ENCODE measurements at places on chromosomes 6 and 20. TPM values are rescaled to one million over a fixed set of nuclear protein-coding genes. Genes with fewer than 3 reads are reported as not detected.
A peak's percentile ranks its signal among the peaks of the same experiment; 100 is the strongest.

DNA sequence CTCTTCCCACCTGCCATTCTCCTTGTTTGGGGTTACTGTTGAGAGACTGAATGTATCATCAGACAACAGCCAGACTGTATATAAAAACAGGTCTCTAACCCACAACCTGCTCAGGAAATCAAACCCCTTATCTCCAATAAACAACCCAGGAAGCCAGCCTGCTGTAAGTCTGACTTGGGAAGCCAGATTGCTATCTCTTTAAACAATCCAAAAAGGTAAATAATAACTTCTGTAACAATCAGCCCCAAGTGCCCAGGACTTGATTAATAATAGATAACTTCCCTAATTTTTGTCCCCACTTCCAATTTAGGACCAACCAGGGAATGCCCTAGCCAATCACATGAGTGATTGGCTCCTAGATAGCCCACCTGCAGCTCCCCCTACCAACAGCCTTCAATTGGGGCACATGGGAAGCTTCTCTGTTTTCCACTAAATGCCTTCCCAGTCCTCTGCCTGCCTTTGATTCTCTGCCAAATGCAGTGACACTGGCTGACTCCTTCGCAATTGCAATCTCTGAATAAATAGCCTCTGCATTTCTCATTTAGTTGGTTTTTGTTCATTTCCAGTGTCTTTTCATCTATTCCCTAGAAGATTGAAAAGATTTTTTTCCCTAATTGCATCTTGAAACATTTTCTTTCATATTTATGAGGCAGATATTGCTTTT, 117.1 kb upstream of the TAB2 start:
- DNase-seq = no peak

DNA sequence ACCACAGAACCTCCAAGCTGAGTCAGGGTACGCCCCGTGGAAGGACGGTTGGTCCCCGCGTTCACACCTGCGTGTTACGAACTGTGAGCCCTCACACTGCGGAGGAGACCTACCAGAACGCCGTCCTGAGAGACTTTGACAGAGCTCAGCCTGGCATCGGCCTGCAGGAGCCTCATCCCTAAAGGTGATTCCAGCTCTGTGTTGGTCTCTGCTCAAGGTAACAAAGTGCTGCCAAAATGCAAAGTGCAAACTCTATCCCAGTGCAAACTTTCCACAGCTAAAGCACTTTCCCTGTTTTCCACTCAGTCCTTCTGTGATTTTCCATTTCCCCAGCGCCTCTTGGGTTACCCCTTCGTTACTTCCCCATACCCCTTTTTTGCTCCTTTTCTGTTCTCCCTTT, 8.6 kb upstream of the ZBTB46 start:
- no peak for DNase-seq

DNA sequence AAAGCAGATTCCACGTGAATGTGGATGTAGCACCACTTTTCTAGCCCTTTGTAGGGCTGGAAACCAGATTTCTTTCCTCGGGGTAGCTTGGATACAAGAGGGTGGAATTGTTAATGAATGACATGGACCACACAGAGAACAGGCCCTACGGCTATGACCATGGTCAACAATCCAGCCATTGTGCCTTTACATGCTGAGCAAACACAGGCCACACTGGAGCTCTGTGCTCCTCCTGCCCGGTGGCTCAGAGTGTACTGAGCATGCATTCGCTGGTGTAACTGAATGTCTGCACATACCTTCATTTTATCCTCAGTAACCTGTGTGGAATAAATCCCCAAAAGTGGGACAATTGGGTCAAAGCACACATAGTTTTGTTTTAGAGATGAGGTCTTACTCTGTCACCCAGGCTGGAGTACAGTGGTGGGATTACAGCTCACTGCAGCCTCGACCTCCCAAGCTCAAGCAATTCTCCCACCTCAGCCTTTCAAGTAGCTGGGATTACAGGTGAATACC, 32.8 kb downstream of the LRP11 start:
- no peak for DNase-seq

DNA sequence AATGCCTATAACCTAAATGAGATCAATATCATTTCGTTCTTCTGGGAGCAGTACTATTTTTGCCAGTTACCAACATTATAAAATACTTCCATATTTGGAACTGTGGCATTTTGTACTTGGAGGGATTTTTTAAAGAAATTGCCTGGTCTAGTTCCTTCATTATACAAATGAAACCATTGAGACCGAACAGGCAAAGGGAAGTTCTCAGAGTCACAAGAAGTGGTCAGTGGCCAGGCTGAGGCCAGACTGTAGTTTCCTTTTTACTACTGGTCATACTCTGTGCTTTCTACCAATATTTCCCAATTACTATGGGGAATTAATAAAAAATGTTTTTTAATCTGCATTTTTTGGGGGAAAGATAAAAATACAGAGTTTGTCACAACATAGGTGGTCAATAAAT, 332.0 kb downstream of the NRN1 start:
- DNase-seq = no peak

DNA sequence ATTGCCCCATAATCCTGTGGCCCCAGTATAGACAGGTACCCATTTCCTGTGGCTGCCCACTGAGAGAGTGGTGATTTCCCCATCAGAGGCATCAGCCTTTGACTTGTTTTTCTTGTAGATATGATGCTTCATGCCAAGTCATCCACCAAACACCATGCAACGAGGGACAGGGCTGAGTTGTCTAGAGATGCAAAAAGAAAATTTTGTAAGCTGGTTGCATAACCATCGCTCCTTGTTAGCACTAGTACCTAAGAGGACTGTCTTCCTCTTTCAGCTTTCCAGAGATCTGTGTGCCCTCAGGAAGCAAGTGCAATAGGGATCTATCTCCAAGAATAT, 166.8 kb downstream of the BCAS1 start:
- DNase-seq = no peak

DNA sequence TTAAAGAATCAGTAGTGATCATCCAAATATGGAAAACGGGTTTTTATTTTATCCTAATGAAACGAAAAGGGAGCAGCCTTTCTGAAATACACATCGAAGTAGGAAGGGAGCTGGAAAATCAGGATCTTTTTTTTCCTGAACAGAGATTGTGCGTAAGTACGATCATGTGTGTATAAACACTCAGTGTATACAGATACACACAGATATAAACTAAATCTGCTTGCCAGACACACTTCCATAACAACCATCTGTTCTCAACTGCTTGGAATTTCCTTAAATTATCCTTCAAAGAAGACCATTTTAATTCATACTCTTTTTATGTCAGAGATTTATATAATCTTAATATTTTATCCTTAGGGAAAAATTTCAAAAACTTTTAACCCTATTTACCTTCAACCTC, 110.7 kb downstream of the CHD6 start:
- DNase-seq = no peak

- no peak for DNase-seq
Measured at GRCh38 chr6:167091026-167091804, 31.7 kb upstream of the CCR6 start.

- DNase-seq = peak; percentile 53
Measured at GRCh38 chr6:16733085-16733484, 28.2 kb downstream of the ATXN1 start.

DNA sequence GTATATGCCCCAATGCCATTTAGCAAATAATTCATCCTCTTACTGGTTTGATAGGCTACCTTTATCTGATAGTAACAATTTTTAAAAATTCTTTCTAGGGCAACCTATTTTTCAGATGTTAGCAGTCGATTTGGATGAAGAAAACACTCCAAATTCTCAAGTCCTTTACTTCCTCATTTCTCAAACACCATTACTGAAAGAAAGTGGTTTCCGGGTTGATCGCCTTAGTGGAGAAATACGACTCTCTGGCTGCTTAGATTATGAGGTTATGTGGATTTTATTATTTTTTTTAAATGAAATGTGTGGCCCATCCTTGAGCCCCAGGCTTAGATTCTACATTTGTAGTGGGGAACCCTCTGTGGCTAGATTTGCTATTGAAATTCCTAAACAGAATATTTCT, 26.3 kb downstream of the CDH26 start:
- no peak for DNase-seq

- no peak for DNase-seq
Measured at GRCh38 chr6:15475261-15475660, 187.6 kb downstream of the DTNBP1 start.

GRCh38 chr6:2225422-2226392, 19.7 kb downstream of the GMDS start:
- peak; percentile 21 for DNase-seq

DNA sequence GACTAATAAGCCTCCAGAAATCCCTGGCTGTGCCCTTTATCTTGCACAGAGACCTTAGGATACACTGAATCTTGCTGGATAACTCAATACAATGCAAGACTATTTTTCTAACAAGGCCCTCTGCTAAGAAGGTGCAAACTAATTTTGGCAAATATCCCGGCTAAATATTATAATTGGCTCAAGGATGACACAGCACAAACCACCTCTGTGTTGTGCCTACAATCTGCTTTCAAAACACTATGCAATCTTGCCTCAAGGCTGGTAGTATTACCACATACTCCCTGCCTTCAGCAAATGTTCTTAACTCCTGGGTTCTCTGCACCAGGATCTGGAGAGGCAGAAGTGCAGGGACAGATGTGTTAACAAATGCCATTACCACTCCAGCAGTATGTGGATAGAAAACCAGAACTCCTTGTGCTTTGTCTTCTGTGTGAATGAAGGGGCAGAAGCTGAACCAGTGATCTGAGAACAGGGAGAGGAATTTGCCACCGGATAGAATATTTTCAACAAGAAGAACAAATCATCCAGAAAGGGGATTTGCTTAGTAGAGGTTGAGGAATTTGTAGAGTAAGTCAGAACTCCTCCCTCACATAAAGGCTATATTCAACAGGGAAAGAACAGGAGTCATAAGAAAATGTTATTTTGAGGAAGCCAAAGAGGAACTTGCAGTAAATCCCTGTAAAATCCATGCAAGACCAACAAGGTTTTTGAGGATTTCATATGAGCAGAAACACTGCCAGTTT, 74.1 kb upstream of the SLC4A11 start:
- no peak for DNase-seq

DNA sequence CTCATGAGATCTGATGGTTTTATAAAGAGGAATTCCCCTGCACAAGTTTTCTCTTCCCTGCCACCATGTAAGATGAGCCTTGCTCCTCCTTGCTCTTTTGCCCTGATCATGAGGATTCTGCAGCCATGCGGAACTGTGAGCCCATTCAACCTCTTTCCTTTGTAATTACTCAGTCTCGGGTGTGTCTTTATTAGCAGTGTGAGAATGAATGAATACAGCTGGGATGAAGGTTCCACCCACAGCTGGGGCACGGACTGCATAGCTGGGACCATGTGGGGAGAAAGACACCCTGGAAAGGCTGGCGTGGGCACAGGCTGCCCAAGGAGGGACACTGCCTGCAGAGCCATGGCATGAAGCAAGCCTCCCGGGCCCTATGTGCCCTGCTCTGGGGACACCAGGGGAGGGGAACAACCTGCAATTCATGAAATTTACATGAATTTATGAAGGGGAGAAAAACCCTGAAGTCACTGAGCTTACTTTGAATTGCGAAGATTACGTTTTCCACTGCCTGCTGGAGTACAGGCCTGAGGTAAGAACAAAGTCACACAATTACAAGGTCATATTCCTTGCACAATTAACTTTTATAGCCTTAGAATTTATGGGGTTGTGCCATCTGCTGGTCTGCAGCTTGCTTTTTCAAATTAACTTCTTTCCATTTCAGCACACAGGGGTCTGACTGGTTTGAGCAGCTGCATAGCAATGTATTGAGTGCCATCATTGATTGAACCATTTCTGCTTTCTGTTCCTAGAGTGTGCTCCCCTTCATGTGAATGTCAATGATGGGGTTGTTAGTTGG, 46.2 kb downstream of the SLC22A1 start:
- no peak for DNase-seq

- peak; percentile 29 for DNase-seq
Measured at GRCh38 chr6:132087391-132087790, 136.2 kb upstream of the CCN2 start.

DNA sequence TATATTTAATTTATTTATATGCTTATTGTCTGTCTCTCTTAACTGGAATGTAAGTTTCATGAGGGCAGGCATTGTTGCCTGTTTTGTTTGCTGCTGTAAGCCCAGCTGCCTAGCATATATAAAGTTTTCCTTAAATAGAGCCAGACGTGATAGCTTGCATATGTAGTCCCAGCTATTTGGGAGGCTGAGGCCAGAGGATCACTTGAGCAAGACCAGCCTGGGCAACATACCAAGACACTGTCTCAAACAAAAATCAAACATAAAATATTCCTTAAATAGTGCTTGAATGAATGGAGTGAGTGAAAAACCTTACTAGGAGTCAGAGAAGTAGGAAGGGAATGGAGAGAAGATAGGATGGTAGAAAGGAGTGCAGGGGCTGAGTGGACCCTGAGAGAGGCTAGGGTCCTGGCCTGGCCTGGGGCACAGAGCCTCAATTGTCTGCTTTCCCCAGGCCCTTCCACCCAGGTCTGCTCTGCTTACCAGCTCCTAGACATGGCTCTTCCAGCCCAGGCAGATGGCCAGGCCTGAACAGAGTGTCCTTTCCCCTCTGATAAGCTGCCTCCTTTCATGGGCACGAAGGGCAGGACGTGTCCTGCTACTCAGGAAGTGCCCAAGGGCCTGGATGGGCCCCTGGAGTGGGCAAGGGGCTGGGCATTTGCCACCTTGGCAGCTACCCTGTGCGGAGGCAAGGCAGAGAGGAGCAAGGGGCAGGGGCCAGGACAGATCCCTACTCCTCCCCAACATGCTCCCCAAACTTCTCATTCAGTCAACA, 17.7 kb upstream of the BAK1 start:
- DNase-seq = no peak

DNA sequence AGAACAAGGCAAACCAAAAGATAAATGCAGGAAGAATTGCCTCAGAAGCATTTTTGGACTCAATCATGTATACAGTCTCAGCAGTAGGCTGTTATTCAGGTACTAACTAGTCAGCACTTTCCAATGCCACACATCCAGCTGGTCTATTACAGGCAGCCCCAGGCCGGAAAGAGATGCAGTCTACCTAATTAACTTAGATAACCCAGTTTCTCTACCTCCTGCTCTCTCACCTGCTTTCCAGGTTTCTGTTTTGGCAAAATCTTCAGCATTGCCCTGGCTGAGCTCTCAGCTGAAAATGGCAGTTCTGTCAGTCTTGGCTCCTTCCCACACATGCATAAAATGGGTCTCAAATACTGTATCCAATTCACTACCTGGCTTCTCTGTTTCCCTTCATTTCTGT, 101.3 kb upstream of the UFL1 start:
- no peak for DNase-seq

DNA sequence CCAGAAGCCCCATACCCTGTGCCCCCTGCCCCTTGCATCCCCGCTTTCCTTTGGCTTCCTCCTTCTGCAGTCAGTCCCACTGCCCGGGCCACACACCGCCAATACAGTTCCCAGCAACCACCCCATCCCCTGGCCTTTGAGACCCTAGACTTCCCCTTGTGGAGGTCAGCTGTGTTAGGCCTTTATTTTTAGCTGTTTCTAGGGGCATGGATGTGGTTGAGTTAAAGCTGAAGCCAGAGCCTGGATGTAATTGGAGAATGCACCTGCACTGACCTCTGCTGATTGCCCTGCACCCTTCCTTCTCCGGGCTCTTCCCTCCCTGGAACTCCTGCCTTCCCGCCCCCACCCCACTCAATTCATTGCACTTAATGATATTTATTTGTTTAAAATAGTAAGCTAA, 33.9 kb downstream of the LYRM2 start:
- DNase-seq = no peak

Gene MUC22
- not detected for total RNA-seq

Gene C6orf52
- 2.7 TPM for total RNA-seq

Gene EEF1A2
- total RNA-seq = 6.4 TPM
